ELF-1 (cell line): ENCODE measurements at places on chromosomes 7 and 10.

GRCh38 chr7:81790120-81790500 is 20.3 kb upstream of the HGF start:
- no peak for DNase-seq

- DNase-seq: peak; percentile 79
Observed at GRCh38 chr10:79079490-79080355, 11.0 kb downstream of the ZMIZ1 start.

DNA sequence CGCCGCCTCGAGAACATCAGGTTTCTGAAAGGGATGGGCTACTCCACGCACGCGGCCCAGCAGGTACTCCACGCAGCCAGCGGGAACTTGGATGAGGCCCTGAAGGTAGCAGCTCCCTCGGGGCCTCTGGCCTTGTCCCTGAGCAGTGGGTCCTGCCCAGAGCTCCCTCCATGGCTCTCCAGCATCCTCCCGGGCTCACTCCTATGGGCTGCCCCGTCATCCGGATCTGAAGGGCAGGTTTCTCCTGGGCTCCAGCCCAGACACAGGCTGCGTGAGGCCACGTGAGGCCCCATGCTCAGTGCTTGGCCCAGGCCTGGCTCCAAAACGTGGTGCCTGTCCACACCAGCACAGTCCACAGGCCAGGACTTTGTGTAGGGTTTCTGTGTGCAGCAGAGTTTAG is 32.5 kb downstream of the NUB1 start:
- no peak for DNase-seq

DNA sequence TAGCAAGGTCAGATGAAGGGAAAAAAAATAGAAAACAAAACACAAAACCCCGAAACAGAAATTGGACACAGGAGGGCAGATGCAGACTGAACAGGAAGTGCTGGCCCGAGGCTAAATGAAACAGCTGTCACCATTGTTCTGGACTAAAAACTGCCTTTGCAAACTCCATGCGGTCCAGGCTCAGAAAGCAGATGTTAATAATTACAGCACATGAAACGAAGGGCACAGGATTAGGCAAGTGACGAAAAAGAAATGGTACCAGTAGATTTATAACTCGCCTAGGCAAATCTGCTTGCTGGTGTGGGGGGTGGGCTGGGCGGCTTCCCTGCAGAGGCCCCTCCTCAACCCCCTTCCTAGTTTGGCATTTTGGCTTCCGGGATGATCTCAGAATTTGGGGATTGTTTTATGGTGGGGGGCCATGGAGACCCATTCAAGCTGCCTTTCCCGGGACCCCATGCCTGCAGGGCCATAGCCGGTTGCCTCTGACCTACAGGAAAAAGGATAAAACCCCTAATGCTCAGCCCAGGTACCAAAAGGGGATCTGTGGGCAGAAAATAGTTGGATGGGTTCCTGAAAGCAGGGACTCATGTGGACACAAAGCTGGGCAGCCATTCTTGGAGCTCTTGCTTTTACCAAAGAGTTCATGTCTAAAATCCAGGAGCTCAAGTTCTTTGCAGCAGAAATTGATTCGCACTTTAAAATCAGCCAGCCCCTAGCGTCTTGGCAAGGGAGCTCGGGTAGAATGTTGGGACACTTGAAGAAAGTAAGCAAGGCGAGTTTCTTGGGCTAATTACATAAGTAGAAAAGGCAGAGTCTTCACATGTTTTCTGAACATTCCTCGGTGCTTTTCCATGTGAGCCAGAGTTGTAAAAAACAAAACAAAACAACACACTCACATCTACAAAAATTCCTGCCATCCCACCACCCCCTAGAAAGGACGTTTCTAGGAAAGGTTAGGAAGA is 39.0 kb upstream of the EMX2 start:
- DNase-seq: peak; percentile 25

DNA sequence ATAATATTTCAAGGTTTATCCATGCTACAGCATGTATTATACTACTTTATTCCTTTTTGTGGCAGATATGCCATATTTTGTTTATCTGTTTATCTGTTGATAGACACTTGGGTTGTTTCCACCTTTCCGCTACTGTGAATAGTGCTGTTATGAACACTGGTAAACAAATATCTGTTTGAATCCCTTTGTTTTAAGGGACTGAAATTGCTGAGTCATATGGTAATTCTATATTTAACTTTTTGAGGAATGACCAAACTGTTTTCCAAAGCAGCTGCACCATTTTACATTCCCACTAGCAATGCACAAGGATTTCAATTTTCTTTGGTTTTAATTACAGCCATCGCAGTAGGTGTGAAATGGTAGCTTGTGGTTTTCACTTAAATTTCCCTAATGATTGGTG is 3.4 kb downstream of the C10orf53 start:
- no peak for DNase-seq

- DNase-seq: peak; percentile 81
Observed at GRCh38 chr10:69375307-69376151, 41.2 kb downstream of the TACR2 start.

GRCh38 chr7:84389242-84389641 is 194.7 kb upstream of the SEMA3A start:
- no peak for DNase-seq

GRCh38 chr7:4745971-4746919 is 29.2 kb upstream of the AP5Z1 start:
- DNase-seq: no peak

DNA sequence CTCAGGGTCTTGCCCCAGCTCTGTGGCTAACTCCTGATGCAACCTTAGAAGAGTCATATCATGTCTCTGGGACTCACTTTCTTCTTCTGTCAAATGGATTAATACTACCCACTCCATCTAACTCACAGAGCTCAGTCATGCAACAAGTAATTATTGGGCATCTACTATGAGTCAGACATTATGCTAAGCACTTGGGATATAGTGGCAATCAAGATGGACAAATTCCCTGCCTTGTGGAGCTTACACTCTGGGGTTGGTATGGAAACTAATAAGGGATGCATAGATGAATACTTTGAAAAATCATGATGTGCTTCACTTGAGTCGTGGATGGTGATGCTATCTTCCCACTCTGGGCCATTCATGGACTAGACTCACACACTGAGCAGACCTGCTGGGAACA is 88.9 kb downstream of the KCNMA1 start:
- no peak for DNase-seq
